WERI-Rb-1 (cell line): ENCODE measurements at places on chromosomes 2 and 18.

DNA sequence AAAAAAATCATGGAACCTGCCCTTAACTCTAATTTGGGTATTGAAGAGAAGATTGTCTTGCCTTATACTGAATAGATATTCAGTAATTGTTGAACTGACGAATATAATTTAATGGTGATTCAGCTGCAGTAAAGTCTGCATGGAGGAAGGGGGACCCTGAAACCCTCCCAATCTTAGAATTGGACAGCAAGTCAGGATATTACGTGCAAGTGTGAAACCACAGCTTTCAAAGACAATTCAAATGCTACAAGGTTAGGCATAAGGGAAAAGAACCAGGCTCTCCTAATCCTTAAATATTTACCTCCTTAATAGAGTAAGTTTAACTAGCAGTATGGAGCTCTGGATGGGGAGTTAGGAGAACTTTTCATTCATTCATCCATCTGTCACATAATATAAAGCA, 226.9 kb upstream of the TNP1 start:
- DNase-seq, result no peak

GRCh38 chr2:5690286-5690685, 1.9 kb upstream of the SOX11 start:
- DNase-seq, result peak; percentile 39

GRCh38 chr2:42793334-42794270, 1.2 kb upstream of the HAAO start:
- DNase-seq, result no peak

GRCh38 chr2:238146884-238147544, 8.5 kb downstream of the KLHL30 start:
- DNase-seq, result peak; percentile 68

DNA sequence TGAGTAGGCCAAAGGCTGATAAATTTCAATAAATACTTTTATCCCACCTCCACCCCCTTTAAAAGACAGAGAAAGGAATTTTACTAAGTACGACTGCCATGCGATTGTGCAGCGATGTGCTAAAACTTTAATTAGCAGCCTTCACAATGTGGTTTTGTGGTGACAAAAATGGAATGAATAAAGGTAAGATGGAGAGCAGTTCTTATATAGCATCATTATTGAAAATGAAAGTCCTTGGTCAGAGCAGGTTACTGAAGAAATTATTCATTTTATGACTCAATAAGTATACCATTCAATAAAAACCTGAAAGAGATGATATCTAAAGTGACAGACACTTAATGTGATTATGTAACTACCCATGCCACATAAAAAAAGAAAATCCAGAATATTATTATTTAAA, 33.2 kb upstream of the MTIF2 start:
- no peak for DNase-seq

GRCh38 chr2:85160966-85161960, 28.1 kb downstream of the TCF7L1 start:
- DNase-seq, result no peak

GRCh38 chr2:232512602-232513001, 7.6 kb upstream of the PRSS56 start:
- DNase-seq, result peak; percentile 93

DNA sequence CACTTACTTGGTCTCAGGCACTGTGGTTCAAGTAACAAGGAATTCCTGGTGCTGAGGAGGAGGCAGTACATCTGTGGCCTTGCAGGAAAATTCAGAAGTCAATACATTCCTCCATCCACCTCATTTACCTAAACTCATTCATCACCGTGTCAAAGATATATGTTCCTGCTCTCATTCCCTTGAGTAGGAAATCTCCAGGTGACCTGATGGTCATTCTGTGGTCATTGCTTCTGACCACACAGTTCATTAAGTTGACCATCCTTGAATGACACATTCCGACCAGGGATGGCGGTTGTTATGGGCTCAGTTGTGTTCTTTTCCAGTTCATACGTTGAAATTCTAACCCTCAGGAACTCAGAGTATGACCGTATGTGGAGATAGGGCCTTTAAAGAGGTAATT, 2.1 kb upstream of the STK17B start:
- DNase-seq, result no peak
